Peyer's patch (tissue), 4 donors: ENCODE measurements at places on chromosomes 5 and 9.

GRCh38 chr9:68685770-68686169, 19.3 kb upstream of the PIP5K1B start:
- DNase-seq, result no peak

DNA sequence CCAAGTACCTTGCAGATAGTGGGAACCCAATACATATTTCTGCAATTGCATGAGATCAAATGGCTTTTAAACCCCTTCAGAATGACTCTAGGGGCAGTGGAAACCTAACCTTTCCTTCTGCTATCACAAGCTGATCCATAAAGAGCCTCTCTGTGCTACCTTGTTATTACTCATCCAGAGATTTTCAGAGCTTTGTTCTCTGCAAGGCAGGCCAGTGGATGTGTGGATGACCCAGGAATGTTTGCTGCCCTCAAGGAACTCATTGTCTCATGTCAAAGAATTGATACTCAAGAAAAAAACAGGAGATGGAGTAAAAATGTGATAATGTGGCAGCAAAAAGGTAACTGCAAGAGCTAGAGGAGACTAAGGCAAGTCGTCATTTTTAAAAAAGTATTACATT, 164.1 kb downstream of the HMHB1 start:
- DNase-seq, result no peak

GRCh38 chr5:113612060-113612496, 98.6 kb downstream of the YTHDC2 start:
- no peak for DNase-seq

- no peak for DNase-seq
Observed at GRCh38 chr9:91905237-91905650, 44.8 kb downstream of the ROR2 start.
